ENCODE measurements at places on chromosomes 2 and 18.

GRCh38 chr2:28322051-28322450 is 70.6 kb upstream of the FOSL2 start:
- no peak for DNase-seq

- no peak for DNase-seq
These were observed 79.4 kb upstream of the MAP4K3 start for GRCh38 chr2:39516347-39517101.

DNA sequence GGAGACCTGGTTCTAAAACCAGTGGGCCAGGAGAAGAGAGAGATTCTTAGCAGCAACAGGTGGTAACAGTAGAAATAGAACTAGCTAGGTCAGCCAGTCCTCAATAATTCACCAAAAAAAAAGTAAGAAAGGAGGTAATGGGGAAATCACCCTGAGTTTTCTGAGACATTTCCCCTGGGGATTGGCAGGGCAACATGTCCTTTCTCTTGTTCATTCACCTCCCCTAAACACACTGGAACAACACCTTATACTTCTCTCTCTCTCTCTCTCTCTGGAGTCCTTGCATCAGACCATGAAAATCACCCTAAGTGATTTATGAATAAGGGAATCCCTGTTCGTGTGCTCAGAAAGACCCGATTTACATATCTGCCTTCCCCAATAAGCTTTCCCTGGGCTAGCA is 64.8 kb downstream of the COX7A2L start:
- no peak for DNase-seq

DNA sequence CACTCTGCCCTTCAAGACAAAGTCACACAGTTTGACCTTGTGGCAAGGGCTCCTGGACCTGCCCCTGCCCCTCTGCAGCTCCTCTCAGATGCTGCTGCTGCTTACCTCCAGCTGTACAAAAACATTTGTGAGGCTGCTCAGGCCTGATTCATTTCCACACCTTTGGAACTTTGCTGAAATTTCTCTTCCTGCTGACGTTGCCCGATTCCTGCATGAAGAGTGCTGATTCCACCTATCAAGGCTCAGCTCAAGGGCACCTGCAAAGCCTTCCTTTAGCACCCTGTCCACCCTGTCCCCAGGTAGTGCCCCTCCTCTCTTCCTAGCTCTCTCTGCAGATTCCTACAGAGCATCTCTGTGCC is 738.3 kb upstream of the HS6ST1 start:
- DNase-seq: no peak

DNA sequence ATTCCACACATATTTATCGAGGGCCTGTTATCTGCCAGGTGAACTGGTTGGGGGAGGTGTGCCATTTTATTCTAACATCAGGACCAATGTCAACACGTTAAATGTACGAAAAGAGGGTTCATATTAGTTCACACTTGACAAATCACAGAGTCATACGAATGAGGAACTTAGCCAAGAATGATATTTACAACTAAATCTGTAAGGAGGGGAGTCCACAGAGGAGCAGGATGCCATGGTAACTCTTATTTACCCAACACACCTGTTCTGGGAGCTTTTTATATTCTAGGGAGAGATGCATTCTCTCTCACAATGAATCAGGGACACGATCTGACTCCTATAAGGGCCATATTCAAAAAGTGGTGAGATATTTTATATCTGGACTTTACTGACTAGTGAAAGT is 144.1 kb downstream of the CDC42EP3 start:
- no peak for DNase-seq

- DNase-seq: no peak
These were observed 8.6 kb upstream of the ZNF407 start for GRCh38 chr18:74589021-74589420.

GRCh38 chr2:17762451-17762850 is 8.5 kb downstream of the GEN1 start:
- DNase-seq: no peak

DNA sequence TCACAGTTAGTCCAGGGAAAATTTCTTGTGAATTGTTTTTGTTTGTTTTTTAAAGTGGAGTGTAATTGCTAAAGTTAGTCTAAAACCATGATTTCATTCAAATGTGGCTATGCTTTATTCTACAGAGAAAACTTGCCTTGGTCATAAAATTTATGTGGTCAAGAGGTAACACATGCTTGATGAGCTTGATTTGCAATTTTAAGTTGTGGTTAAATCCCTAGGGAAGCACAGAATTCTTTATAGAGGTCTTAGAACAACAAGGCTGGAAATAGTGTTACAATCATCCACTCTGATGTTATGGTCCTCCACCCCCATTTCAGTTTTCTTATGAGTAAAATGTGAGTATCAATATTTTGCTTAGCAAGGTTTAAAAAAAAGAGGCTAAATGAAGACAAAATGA is 359.6 kb downstream of the NRXN1 start:
- DNase-seq: no peak

- DNase-seq: no peak
These were observed 69.7 kb downstream of the PRPF40A start for GRCh38 chr2:152647552-152647951.

DNA sequence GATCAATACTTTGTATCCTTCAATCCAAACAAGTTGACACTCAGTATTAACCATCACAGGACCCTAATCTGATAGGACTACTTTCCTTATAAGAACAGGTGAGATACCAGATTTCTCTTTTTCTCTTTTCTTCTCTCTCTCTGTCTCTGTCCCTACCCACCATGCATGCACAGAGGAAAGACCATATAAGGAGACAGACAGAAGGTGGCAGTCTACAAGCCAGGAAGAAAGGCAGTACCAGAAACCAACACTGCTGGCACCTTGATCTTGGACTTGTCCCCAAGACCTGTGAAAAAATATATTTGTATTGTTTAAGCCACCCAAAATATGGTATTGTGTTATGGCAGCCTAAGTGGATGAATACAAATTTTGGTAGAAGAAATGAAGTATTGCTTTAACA is 156.2 kb upstream of the KCNH7 start:
- DNase-seq: no peak

- no peak for DNase-seq
These were observed 88.1 kb downstream of the PRPF40A start for GRCh38 chr2:152629202-152629601.

DNA sequence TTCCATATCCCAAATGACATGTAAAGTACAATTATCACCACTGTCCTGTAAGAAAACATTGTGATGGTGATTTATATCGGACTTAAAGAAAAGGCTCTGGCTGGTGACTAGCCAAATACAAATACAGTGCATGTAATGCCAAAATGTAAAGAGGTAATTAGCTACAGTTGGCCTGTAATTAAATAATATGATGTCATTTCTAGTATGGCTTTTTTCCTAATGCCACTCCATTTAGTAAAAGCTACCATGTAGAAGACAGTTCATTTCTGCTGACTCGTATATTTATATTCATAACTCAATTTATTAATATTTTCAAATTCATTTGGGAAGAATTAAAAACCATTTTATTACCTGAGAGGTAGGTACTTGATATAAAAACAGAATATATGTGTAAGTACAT is 815.7 kb downstream of the ERBB4 start:
- DNase-seq: no peak

GRCh38 chr18:13672657-13673056 is 53.7 kb downstream of the FAM210A start:
- DNase-seq: no peak

DNA sequence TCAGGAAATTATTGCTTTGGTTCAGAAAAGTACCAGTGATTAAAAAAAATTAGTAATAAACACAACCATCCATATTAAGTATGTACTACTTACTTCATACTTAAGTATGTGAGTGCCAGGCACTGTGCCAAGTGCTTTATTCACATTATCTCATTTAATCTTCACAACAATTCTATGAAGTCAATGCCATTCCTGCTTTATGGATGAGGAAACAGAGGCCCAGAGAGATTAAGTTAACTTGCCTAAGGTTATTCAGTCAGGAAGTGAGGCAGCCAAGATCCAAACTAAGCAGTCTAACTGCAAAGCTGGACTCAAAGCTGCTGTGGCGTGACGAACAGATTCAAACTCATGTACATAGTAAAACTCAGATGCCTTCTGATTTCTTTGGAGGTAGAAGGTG is 22.3 kb downstream of the DTNB start:
- DNase-seq: no peak

Data from activated CD8-positive, alpha-beta memory T cell treated with anti-CD3 and anti-CD28 coated beads for 1 hour (primary cell).